ENCODE measurements at places on chromosomes 5 and 9.

DNA sequence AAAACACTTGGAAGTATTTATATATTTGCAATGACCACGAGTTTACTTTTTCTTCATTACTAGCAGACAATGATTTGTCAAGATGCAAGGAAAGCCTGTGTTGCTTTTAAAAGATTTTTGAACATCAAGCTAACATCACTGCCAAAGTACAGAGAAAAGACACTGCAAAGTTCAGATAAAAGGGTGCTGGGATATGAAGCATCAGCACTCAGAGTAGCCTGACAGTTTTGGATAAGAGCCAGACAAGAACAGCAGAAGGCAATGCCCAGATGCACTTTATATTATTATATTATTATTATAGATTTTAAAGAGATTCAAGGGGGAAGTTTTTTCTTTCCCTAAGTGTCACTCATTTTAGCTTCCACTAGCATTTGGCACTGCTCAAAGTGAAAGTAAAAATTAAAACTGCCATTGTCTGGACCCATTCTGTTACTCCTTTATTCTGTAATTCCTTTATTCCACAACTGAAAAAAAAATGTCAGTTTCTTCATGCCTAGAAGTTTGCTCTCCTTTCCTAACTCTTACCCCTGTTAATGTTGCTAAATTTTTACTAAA, 240.6 kb downstream of the EFNA5 start:
- DNase-seq, result no peak

- DNase-seq, result no peak
Measured at GRCh38 chr9:81344366-81344765, 345.0 kb downstream of the TLE1 start.

- no peak for DNase-seq
Measured at GRCh38 chr9:95506428-95506677, 10.4 kb downstream of the PTCH1 start.

- no peak for DNase-seq
Measured at GRCh38 chr5:5298068-5298633, 124.3 kb upstream of the ICE1 start.

- no peak for DNase-seq
Measured at GRCh38 chr5:101390151-101390908, 487.2 kb upstream of the ST8SIA4 start.

DNA sequence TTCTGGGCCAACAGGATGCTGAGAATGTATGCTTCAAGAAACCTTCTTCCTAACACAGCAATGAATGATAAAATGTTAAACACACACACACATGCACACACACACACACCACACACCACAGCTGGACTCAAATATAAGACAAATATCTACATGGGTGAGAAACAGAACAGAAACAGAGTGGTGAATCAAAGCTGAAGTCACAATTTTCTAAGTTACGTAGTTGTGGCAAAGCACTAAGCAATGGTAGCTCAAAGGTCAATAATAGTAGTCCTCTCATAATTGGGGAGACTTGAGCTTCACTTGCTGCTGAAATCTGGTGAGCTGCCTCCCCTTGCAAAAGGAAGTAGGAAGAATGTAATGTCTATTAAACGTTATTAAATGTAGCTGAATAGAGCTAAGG, 33.7 kb upstream of the ITGA1 start:
- DNase-seq, result no peak

DNA sequence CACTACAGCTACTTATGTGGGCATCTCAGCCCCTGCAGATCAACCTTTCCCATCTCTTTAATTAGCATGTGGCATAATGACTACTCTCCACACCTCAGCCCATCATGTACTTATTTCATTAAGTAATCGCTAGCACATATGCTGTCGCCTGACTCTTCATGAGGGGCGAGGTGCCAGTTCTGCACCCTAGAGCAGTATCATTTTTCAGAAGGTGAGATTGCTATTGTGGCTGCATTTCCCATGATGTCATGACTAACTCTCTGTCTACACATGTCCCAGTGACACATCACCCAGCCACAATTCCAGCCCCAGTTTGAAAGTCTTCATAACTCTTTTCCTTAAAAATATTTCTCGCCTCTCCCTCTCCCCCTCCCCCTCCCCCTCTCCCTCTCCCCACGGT, 7.6 kb upstream of the F2RL1 start:
- DNase-seq, result no peak

DNA sequence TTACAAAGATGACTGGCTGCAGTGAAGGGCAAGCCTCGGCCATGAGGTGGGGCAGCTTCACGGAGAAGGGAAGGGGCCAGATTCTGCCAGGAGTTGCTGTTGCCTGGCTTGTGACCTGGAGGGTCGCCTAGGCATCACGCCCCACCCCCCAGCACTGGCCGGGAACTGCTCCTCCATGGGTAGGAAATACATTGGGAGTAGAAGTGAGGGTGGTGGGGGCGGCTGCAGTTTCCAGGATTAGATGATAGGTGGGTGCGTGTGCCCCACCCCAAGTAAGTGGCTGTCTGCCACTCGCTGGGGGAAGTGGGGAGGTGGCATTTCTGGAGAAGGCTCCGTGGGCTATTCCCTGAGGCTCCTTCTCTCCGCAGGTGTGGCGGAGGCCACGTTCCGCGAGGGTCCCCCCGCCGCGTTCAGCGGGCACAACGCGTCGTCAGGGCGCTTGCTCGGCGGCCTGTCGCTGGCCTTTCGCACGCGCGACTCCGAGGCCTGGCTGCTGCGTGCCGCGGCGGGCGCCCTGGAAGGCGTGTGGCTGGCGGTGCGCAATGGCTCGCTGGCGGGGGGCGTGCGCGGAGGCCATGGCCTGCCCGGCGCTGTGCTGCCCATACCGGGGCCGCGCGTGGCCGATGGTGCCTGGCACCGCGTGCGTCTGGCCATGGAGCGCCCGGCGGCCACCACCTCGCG, 16.9 kb downstream of the CRB2 start:
- no peak for DNase-seq

DNA sequence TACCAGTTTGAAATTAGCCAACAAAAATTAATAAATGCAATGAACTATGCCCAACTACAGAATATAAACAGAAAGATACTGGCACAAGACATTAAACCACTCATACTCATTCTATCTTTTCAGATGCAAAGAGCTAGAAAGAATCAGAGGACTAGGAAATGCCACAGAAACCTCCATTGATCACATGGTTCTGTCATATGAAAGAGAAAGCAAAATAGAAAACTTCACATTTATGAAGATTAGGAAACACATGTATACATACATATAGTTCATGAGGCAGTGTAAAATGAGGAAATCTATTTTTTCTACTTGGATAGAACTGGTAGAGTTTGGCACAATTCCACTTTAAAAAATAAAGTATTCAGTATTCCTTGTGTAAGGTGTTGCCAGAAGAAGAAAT, 275.1 kb upstream of the PTGER4 start:
- DNase-seq, result no peak

DNA sequence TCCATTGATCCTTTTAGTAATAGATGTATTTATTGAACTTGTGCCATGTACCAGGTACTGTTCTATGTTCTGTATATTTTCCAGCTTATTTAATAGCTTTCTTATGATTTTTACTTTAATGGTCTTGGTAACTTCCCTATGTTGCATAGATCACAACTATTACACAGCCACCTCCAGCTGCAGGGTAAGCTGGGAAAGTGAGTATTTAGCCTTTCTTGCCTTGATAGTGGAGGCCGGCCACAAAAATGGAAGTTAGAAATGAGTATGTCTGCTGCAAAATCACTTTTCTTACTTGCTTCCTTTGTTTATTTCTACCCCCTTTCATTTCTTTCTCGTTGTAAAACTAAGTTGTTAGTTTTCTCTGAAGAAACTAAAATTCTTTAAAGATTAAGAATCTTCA, 43.1 kb upstream of the ANKDD1B start:
- DNase-seq, result no peak

- DNase-seq, result no peak
Measured at GRCh38 chr5:96703384-96703920, 41.3 kb downstream of the CAST start.

All from activated CD8-positive, alpha-beta memory T cell treated with anti-CD3 and anti-CD28 coated beads for 4 hours (primary cell).